NCI-H524 treated with DMSO at 0.1 percent for 48 hours (cell line): ENCODE measurements at places on chromosomes 11 and 22.
A peak's percentile ranks its signal among the peaks of the same experiment; 100 is the strongest.

- peak; percentile 25 for DNase-seq
Observed at GRCh38 chr22:46500201-46500600, 37.2 kb downstream of the CELSR1 start.

- DNase-seq: no peak
Observed at GRCh38 chr11:30740091-30740490, 153.9 kb upstream of the MPPED2 start.

GRCh38 chr11:113805640-113806039 is 26.0 kb downstream of the CLDN25 start:
- no peak for DNase-seq

DNA sequence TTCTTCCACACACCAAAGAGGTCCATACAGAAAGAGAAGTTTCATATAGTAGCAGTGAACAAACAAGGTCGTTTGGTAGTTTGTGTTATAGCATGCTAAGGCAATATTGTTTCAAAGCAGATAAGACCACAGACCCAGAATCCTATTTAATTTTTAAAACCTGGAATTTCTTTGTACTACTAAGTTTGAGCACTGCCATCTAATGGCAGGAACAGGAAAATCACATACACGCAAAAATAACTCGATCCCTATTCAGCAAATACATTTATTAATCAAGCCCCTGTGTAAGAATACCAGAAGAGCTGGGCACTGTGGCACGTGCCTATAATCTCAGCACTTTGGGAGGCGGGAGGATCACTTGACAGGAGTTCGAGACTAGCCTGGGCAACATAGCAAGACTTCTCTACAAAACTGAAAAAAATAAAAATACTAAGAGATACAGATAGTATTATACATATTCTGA is 2.9 kb upstream of the BTBD10 start:
- no peak for DNase-seq

GRCh38 chr11:69493931-69494821 is 12.7 kb downstream of the LINC01488 start:
- no peak for DNase-seq

- no peak for DNase-seq
Observed at GRCh38 chr11:2074266-2074825, 64.8 kb downstream of the IGF2 start.

DNA sequence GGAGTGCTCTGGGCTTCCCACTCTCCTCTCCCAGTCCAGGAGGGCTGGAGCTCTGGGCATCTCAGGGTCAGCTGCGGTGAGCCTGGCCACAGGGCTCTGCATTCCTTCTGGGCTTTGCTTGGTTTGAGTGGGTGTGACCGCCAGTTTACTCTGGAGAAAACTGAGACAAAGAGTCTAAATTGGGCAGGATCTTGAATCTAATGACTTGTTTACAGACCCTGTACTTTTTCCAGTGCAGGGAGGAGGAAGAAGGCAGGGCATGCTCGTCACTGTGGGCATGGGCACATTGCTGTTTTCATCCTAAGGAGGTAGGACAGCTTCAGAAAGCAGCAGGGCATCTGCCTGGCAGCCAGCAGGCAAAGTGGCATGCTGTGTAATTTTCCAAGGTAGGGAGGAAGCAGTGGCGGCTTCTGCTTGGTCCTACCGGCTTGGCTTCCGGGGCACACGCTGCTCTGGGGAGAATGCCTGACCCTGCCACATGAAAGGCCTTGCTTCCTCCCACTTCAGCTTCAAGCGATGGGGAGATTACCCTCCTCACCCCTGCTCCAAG is 22.9 kb downstream of the FLI1 start:
- no peak for DNase-seq

DNA sequence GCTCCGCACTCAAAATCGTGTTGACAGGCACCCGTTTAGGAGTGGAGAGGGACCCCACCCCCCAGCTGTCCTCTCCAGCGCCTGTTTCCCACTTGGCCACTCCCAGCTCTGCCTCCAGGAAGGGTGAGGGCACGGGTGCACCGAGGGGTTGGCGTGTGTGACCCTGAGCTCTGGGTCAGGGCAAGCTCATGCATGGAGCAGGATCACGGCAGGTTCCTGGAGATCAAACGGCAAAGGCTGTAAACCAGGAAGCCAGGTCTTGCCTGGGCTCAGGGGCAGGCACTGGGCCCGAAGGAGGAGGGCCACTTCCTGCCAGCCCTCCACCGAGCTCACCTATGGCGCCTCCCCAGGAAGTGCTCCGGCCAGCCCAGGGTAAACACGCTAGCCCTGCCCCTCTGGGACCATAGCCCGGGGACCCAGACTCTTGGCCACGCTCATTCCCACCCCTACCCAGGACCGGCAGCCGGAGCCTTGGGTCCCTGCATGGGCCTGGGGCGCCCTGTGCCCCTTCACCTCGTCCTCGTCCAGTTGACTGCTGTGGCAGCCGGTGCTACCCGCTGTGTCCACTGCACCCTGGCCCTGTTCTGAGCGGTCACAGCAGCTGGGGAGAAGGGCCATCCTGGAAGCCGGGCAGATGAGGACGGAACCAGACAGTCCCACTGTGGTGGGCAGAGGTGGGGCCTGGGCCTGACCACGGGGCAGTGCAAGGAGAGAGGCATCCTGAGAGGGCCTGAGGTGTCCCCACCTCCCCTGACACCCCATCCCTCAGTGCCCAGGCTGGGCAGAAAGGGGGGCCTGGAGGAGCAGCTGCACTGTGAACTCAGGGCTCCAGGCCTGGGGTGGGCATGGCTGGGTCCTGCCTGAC is 1.0 kb upstream of the EPS8L2 start:
- DNase-seq: no peak

DNA sequence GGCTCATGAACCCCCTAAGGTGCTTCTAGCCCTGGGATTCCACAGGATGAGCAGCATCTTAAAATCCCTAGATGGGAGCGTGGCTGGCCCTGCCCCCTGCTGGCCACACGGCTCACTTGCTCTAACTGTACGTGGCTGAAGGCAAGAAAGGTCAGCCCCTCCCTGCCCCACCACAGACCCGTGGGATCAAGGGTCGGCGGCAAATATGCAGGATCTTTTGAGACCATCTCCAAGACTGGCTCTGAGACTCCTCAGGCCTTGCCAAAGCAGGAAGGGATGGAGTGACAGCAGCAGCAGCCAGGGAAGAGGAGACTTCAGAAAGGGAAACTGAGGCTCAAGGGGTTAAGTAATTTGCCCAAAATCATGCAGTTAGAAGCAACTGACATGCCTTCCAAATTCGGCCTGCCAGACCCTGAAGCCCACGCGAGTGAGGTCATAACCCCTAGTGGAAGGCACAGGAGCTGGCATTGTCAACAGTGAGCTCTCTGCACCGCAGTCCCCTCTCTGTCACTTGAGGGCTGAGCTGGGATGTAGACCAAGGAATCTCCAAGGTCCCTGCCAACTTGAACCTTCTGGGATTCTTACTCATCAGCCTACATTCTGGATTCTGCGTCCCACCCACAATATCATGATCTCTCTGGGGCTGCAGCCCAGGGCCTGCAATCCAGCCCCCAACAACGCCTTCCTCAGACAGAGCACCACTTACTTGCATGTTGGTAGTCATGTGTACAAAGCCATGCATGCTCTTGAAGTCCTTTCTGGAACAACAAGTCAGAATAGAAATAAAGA is 31.4 kb downstream of the CREB3L1 start:
- no peak for DNase-seq

- no peak for DNase-seq
Observed at GRCh38 chr22:17117890-17118289, 3.3 kb downstream of the TMEM121B start.

GRCh38 chr22:40022536-40023240 is 27.9 kb downstream of the FAM83F start:
- no peak for DNase-seq

- DNase-seq: no peak
Observed at GRCh38 chr11:832529-833113, at the start of gene CD151. TSS of gene CD151 (plus strand) at chr11:832952. CDS start at chr11:836070, 3,118 bp downstream.

DNA sequence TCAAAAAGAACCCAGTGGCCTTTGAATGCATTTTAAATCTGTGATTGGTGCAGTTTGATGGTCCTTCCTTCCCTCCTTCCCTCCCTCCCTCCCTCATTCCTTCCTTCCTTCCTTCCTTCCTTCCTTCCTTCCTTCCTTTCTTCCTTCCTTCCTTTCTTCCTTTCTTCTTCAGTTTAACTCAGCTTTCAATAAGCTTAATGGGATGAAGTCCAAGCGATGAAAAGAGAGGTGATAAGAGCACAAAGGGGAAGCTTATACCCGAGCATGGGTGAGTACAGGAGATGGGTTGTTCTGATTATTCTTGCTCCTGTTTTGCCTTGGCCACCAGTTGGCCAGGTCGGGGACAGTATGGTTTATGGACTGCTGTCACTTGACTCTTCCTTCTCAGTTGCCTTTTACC is 605.6 kb downstream of the NTM start:
- DNase-seq: no peak

DNA sequence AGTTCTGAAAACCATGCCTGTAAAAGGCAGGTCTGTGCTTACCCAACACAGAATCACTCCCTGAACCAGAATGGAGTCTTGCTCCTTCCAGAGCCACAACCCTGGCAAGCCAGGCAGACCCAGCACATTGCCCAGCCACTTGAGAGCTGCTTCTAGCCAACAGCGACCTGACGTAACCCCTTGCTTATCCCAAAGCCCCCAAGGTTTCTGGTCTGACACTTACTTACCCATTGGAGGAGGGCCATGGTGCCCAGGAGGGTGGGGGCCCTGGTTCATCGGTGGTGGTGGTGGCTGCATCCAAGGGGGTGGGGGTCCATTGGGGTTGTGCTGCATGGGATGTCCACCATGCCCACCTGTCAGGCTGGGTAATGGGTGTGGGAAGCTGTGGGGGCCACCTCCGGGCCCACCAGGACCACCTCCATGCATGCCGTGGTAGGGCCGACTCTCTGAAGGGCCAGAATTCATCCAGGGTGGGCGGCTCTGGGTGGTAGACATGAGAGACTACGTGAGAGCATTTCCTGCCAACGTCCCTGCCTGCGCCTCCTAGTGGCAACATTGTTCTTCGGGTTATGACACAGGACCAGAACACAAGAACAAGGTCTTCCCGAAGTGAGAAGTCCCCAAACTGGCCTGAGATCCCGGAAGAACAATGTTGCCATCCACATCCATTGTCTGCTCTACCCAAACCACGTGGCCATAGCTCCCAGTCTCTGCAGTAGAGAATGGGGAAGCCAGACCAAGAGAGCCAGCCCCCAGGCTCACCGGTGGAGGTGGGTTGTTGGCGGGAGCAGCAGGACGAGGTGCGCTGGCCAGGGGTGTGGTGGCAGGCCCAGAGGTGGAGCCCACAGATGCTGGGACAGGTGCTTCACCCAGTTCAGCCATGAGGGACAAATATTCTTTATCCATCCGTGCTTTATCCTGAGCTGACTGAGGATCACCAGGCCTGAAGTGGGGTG is 7.8 kb upstream of the PYGM start:
- no peak for DNase-seq

DNA sequence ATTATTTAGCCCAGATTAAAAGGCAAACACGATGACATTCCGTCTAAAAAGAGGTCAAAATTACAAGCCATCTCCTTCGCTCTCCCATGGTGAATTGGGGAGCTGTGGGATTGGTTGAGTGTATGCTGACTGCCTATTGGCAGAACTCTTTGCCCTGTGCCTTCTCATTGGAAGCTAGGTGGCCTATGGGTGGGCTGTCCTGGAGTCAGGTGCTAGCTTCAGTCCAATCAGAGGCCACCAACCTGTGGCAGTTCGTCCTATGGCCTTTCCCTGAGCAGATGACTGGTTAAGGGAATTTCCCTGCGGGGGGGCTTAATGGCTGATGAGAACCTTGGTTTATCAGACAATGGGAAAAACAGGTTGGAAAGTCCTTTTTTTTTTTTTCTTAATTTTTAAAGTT is 3.2 kb upstream of the MTMR3 start:
- DNase-seq: no peak

GRCh38 chr11:689625-690024 is 5.4 kb downstream of the DEAF1 start:
- no peak for DNase-seq

GRCh38 chr11:66225066-66225465 is 43.4 kb upstream of the RAB1B start:
- no peak for DNase-seq

DNA sequence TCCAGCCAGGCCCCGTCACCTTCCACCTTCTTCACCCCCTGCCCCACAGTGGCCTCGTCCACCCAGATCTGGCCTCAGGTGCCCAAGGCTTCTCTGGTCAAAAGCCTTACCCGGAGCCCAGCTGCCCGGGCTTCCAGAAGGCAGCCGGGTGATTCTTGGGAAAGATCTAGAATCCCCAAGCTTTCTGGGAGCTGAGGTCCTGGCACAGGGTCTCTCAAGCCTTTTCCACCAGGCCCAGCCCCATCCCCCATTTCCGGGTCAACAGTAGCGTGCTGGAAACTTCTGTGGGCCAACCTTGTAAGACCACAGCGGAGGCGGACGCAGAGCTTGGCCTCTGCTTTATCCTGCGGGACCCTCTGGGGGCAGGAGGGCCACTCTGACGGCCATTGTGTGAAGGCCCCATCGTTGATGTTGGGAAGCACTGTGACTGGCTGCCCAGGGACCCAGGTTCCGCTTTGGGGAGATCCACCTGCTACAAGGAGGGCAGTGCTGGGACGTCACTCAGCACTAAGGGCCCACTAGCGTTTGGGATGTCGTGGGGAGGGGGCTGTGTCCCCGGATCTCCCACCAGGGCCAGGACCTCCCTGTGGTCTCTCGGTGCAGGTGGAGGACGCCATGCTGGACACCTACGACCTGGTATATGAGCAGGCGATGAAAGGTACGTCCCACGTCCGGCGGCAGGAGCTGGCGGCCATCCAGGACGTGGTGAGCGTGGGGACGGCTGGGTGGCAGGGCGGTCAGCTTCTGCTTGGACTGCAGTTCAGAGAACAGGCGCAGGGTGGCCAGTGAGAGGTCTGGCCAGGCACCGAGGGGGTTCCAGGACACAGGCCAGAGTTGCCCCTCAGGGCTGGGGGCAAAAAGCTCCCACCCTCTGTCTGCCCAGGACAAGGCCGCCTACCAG is 11.5 kb downstream of the TSPAN32 start:
- no peak for DNase-seq

DNA sequence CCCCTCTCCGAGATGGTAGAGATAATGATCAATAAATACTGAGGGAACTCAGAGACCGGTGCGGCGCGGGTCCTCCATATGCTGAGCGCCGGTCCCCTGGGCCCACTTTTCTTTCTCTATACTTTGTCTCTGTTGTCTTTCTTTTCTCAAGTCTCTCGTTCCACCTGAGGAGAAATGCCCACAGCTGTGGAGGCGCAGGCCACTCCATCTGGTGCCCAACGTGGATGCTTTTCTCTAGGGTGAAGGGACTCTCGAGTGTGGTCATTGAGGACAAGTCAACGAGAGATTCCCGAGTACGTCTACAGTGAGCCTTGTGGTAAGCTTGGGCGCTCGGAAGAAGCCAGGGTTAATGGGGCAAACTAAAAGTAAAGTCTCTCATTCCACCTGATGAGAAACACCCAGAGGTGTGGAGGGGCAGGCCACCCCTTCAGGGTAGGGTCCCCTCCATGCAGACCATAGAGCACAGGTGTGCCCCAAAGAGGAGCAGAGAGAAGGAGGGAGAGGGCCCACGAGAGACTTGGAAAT is 43.2 kb downstream of the IGLL1 start:
- DNase-seq: no peak

GRCh38 chr11:27640954-27641353 is 59.3 kb downstream of the BDNF start:
- no peak for DNase-seq

DNA sequence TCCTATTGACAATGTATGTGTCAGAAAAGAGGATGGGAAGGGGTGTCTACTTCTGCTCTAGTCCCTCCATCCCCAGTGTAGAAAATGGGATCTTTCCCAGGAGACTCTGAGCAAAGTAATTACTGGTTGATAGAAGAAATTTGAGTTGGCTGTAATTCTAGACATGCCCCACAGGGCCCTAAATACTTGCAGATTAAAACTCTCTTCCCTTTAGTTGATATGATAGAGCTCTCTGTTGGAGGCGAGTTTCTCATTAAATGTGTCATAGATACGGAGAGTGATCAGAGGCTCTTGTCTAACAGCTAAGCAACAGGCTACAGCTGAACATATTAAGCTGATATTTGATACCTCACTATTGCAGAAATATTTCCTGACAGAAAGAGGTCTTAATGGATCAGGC is 32.9 kb downstream of the OR52E1 start:
- peak; percentile 42 for DNase-seq
